Activated CD8-positive, alpha-beta memory T cell treated with anti-CD3 and anti-CD28 coated beads, Interleukin-2, amount 50 U/mL, for 48 hours (primary cell): ENCODE measurements at places on chromosomes 13 and 19.
A peak's percentile ranks its signal among the peaks of the same experiment; 100 is the strongest.

DNA sequence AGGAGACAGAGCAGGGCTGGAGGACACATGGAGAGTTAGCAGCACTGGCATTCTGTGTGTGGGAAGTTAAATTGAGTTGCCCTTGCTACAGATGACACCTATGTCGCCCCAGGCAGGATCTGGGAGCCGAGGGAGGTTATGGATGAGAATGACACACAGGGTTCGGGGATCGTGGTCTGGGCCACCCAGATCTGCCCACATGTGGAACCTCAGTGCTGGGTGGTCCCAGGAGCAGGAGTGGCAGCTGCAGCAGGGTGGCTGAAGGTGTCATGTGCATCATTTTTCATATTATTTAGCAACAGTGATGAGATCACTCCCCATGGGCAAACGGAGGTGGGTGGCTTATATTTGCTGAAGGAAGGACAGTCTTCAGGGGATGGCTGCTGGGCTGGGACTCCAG, 3.2 kb downstream of the IL17D start:
- no peak for DNase-seq

- peak; percentile 82 for DNase-seq
These were observed 907 bp downstream of the KDELR1 start for GRCh38 chr19:48390188-48391099.

- no peak for DNase-seq
These were observed 37.3 kb downstream of the NFIC start for GRCh38 chr19:3403489-3404323.

- no peak for DNase-seq
These were observed 859 bp downstream of the ZNF433 start for GRCh38 chr19:12034620-12035019.

DNA sequence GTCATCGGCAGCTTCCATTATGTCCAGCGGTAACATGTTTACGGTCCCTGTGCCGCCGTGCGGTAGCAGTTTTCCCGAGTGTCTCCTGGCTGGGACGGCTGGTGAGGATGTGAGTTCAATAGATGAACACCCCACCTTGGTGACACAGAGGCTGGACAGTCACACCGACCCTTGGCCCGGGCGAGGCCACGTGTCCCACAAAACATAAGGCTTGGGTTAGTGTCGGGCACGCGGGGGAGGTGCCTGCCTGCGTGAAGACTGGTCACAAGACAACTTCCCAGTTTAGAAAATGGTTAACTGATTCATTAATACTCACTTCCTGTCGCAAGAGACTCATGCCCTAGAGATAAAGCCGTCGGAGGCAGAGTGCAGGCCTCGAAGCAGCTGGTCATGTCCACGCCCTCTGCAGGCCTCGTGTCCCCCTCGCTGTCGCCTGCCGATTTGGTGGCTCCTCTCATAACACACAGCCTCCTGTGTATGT, 17.2 kb downstream of the RASA3 start:
- peak; percentile 59 for DNase-seq

- no peak for DNase-seq
These were observed 391.7 kb upstream of the SGCG start for GRCh38 chr13:22789027-22789593.

DNA sequence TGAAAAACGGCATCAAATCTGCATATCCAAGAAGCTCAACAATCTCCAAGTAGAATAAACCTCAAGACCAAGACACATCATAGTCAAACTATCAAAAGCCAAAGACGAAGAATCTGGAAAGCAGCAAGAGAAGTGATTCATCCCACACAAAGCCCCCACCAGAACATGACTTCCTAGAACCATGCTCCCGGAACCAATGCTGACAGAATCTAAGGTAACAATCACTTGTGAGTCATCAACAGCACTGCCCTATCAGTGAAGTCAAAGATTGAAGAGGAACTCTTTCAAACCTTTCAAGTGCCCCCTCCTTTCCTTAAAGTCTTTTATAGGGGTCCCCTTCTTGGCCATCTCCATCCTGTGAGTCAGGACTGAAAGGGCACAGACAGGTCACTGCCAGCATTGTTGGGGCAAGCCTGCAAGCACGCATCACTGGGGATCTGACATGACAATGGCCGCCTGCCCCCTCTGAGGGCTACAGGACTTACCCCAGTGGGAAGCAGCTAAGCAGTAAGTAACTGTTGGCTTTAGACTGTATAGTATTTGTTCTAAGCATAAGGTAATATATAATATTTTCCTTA, at the start of gene CCDC70:
Gene CCDC70 (plus strand): TSS at position 247 of the 578 bp plus-strand sequence. CDS start 3,443 bp downstream, outside the sequence.
- peak; percentile 71 for DNase-seq

GRCh38 chr13:21917086-21918015, 246.5 kb downstream of the FGF9 start:
- DNase-seq: no peak

- no peak for DNase-seq
These were observed 28.7 kb upstream of the MEDAG start for GRCh38 chr13:30877335-30877734.

- DNase-seq: no peak
These were observed 15.9 kb downstream of the HIPK4 start for GRCh38 chr19:40374084-40374483.

DNA sequence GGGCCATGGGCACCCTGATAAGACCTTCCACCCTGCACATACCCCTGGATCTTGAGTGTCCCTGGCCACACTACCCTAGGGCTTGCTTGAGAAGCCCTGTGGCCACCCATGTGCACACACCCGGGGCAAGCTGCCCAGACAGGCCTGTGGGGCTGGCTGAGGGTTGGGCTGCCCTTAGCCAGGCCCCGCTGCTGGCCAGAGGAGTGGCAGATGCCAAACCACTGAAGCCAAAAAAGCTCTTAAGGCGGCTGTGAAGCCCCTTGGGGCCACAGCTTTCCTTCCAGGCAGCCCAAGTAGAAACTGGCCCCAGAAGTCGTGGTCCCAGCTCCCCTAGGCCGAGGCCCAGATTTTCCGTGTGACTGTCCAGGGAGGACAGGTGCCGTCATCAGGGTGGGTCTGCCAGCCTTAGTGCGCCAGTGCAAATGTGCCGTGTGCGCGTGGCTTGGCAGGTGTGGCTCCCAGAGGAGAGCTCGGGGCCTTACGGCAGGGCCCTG, 14.8 kb downstream of the CEBPG start:
- no peak for DNase-seq

DNA sequence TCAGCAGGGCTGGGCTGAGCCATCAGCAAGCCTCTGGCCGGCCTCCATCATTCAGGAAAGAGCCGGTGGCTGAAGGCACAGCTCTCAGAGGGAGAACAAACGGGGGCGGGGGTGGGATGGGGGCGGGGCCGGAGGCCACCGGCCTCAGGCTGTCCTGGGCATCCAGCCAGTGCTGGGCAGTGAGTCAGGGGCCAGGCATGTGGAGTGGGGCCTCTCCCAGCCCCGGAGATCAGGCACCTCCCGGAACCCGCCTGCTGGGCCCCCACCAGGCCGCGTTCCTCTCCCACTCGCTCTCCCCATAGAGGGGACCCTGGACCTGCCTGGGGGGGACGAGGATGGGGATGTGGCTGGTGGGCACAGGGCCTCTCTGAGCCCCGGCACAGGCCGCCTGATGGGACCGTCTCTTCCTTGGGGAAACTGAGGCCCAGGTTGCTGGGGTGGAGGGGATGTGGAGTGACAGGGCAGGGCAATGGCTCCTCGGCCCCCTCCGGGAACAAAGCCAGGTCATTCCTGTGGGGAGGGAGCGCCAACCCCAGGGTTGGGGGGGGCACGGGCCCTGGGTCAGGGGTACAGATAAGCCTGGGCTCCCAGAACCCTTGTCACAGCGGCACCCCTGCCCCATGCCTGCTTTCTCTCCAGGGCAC, 12.9 kb downstream of the SPC24 start:
- DNase-seq: no peak

DNA sequence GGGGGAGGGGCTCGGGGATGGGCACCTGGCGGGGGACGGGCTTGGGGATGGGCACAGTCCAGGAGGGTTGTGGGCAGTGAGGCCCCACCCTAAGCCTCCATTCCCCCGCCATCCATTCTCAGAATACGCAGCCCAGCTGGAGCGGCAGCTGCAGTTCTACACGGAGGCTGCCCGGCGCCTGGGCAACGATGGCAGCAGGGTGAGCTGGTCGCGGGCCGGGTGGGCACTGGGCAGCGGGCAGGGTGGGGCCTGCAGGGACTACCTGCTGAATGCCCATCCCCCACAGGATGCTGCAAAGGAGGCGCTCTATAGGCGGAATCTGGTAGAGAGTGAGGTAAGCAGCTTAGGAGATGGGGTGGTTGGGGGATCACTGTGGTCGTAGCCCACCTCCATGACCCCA, 8.3 kb downstream of the PODNL1 start:
- no peak for DNase-seq

- DNase-seq: no peak
These were observed 23.1 kb downstream of the CCDC8 start for GRCh38 chr19:46390121-46390858.

DNA sequence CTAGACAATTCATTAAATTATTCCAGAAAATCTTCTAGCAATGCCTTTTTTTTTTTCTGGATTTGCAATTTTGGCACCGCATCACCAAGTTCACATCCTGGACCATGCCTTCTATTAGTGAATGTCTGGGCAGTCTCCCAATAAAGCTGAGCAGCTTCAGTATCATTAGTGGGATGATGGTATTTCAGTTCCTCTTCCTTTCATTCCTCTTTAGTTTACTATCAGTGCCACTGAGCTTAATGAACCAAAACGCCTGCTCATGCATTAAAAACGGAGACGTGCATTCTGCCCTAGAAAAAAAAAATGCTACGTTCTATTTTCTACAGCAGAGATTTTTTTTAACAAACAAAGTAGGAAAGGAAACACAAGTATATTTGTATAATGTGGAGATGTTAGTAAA, 343.0 kb downstream of the PCDH9 start:
- DNase-seq: no peak

GRCh38 chr19:4851551-4852290, 15.7 kb downstream of the PLIN3 start:
- DNase-seq: peak; percentile 90

DNA sequence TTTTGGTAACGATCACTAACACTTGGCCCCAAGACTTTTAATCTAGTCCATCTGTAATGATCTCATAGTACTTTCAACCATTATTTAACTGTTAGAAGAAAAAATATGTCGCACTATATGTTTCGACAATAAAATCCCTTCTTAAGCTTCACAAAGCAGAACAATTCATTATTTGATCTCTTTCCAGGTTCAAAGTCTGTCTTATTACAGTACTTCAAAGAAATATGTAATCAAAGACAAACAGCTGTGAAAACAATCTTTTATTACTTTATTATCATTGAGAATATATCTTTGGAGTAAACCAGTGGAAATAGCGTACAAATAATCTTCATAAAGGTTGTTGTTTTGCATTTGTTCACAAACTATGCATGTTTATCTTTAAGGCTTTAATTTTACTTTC, 93.5 kb downstream of the DACH1 start:
- DNase-seq: no peak

GRCh38 chr19:8545743-8546142, 31.5 kb downstream of the MYO1F start:
- no peak for DNase-seq

DNA sequence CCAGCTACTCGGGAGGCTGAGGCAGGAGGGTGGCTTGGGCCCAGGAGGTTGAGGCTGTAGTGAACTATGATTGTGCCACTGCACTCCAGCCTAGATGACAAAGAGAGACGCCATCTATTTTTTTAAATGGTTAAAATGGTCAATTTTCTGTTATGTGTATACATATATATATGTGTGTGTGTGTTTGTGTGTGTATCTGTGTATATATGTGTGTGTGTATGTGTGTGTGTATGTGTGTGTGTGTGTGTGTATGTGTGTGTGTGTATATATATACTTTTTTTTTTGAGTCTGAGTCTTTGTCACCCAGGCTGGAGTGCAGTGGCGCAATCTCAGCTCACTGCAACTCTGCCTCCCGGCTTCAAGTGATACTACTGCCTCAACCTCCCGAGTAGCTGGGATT, 42.9 kb upstream of the KLF2 start:
- DNase-seq: no peak

DNA sequence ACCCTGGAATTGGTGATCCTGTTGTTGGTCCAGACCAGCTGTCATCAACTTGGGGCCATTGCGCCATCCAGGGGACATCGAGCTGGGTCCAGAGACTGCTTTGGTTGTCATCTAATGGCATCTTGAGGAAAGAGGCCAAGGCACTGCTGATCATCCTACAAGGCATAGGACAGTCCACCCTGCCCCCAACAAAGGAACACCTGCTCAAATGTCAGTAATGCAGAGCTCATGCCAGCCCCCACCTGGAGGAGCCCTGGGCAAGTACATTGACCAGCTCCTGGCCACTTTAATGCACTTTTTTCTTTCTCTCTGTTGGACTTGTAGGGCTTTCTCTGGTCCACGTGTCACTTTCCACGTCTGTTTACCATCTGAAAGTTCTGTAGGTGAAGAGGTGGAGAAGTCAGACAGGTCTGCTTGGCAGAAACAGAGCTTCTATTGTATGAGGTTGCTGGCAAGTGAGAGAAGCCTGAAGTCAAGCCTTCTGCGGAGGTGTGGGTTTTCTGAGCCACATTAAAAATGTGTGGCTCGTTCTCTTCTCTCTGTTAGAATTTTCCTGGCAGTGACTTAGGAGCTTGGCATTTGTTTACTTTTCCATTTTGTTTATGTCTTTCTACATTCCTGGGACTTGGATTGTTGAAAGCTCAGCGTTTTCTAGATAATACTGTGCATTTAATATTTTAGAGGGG, 124.0 kb upstream of the RNF113B start:
- DNase-seq: no peak

GRCh38 chr19:10966809-10967208, 6.0 kb downstream of the SMARCA4 start:
- no peak for DNase-seq

- DNase-seq: no peak
These were observed 212.0 kb upstream of the SPRY2 start for GRCh38 chr13:80552851-80553440.

DNA sequence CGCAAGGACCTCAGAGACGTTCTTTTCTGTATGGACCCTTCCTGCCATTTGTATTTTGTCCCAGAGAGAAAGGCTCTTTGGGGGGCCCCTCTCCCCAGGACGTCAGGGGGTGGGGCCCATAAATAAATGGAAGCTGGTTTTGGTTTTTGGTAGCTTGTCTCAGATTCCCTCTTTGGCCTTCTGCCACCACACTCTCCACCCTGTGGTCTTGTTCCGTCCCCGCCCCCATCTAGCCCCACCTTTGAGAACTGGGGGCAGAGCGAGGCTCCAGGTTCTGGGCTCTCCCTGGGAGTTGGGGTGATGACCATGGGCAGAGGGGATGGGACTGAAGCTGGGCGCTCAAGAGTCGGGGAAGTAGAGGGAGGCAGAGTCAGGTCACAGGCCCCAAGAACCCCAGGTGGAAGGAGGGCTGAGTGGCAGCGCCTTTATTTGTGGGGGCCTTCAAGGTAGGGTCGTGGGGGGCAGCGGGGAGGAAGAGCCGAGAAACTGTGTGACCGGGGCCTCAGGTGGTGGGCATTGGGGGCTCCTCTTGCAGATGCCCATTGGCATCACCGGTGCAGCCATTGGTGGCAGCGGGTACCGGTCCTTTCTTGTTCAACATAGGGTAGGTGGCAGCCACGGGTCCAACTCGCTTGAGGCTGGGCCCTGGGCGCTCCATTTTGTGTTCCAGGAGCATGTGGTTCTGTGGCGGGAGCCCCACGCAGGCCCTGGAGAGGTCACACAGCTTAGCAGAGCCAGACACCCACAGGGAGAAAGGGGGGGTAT, 3.3 kb downstream of the ISYNA1 start:
- DNase-seq: no peak

- DNase-seq: no peak
These were observed 543.6 kb upstream of the GPC6 start for GRCh38 chr13:92682832-92683517.
